Activated CD8-positive, alpha-beta memory T cell treated with anti-CD3 and anti-CD28 coated beads for 24 hours (primary cell): ENCODE measurements at places on chromosomes 12 and 14.

- DNase-seq = no peak
Observed at GRCh38 chr14:60590991-60591414, 58.3 kb downstream of the SIX1 start.

DNA sequence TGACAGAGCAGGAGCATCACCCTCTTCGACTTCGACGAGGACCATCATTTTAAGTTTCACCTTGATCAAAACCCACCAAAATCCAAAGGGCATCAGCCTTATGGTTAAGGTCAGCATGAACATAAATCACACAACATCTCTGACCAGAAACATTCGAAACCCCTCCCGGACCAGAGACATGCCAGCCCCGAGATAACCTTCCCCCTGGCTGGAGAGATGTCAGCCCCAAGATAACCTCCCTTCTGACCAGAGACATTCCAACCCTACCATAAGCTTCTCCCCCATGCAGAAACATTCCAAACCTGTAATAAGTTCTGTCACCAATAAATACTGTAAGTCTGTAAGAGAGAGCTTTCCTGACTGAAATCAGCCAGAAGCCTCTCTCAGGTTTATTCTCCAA is 6.3 kb downstream of the PCNX4 start:
- DNase-seq = no peak

DNA sequence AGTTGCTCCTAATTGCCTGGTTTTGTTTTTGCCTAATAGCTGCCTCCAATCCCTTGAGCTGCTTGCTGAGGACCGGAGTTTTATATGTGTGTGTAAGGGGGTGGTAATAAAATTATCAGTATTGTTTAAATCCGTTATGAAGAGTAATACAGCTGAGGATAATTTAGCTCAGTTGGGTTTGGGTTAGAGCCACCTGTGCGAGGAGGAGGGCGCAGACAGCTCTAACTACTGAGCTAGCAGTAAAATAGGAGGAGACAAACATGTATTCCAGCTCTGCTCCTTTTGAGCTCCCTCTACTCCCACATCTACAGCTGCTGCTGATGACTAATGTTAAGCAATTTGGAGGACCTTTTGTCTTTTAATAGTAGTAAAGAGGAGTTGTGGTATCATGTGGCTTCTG is 61.5 kb downstream of the SPATS2 start:
- DNase-seq = no peak

DNA sequence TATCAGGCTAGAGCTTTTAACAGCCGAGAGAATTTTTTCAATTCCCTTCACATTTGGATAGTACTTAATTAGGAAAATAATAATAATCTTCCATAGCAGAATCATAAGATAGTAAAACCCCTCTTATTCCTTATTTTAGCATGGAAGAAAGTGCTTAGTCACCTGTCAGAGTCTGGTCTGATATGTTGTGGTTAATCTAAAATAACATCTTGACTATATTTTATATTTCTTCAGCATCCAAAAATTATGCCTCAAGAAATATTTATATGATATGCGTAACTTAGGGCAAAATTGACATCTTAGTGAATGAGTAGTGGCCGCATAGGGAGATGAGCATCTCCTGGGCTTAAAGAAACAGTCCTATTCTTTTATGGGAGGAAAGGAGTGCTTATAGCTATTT is 12.8 kb downstream of the CHURC1 start:
- no peak for DNase-seq

DNA sequence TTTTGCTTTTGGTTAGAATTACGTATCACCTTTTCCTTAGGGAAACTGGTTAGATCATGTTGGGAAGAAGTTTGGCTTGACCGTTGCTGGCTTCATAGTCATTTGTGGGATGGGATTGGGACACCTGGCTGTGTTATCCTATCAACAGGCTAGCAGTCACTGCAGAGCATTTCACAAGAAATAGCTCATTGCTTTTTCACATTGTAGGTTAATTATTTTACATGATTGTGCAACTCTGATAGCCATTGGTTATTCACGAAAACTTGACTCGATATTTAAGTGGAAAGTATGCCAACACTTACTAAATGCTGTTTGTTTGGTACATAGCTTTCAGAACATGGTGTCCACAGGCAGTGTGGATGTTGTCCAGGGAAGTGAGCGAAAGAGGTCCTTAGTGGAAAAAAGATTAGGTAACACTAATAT is 89.4 kb downstream of the NKX2-1 start:
- DNase-seq = no peak

- peak; percentile 91 for DNase-seq
Observed at GRCh38 chr12:6869049-6870021, 2.0 kb downstream of the TPI1 start.

GRCh38 chr14:34776611-34777010 is 62.2 kb upstream of the CFL2 start:
- no peak for DNase-seq

DNA sequence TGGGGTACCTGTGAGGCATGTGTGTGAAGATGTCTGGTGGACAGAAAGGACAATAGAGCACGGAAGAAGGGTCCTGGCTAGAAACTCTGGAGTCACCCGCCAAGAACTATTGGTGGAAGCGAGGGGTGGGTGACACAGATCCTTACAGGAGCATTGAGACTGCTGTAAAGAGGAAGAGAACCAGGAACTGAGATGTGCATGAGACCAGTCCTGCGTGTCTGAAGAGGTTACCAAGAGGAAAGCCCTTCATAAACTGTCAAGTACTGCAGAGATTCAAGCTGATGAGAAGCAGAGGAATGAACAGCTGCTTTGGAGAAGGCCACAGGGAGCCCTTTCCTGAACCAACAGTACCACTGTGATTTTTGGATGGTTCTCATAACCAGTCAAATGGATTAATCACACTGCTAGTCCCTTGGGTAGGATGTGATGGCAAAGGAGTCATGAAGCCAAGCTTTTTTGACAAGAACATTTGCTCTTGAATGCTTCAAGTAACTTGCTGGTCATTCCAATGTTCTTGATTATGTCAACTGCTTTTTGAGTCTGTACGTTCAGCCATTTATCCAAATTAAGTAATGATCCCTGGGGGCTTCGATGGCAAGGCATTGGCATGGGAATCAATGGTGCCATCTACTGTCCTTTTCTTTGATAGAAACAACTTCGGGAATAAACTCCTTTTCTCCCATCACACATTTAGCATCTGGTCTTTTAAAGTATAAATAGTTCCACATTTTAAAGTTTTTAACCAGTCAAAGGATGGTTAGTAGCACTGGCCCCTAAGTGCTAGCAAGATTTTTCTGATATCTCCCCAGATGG is 42.9 kb downstream of the GPR135 start:
- DNase-seq = no peak

DNA sequence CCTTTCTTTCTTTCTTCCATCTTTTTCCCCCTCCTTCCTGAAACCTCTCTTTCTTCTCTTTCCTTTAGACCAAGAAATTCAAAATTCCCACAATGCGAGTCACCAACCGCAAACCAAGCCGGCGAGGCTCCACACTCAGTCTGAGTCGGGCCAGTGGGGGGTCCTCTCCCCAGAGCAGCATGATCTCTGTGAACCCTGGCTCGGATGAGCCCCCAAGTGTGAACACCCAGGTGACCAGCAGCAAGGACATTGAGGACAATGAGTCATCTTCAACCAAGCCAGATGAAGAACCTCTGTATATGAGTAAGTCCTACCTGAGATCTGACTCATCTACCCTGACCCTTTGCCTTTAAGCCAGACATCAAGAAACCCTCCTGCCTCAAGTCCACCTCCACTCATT is 88.6 kb upstream of the TMEM233 start:
- no peak for DNase-seq

- no peak for DNase-seq
Observed at GRCh38 chr12:98002887-98003493, 512.4 kb upstream of the TMPO start.

DNA sequence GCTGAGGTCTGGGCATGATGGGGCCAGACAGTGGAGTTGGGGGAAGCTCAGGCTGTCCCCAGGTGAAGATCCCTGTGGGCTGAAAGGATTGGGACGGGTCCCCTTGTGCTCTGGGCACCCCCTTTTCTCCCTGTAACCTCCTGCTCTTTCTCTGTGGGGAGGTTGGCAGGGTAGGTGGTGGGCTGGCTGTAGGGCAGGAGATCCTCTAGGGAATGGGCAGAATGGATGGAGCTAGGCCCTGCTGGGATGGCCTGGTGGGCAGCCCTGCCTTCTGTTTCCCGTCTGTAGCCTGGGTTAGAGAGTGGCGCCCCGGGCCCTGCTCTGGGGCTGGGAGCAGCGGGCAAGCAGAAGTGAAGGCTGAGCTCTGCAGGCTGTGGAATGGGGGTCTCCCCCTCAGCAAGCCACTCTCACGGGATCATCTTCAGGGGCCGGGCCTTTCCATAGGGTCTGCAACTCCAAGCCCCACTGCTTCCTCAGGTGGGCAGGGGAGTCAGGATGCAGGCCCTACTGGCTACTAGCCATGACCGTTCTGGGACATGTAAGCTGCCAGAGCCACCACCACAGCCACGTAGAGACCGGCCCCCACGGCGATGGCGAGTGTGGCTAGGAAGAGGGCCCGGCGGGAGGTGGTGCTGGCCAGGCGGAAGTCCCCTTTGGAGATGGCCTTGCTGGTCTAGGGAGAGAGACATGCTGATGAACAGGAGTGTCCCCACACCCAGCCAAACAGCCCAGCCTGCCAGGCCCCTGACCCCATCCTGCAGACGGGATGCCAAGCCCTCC is 18.8 kb downstream of the SYNDIG1L start:
- no peak for DNase-seq

DNA sequence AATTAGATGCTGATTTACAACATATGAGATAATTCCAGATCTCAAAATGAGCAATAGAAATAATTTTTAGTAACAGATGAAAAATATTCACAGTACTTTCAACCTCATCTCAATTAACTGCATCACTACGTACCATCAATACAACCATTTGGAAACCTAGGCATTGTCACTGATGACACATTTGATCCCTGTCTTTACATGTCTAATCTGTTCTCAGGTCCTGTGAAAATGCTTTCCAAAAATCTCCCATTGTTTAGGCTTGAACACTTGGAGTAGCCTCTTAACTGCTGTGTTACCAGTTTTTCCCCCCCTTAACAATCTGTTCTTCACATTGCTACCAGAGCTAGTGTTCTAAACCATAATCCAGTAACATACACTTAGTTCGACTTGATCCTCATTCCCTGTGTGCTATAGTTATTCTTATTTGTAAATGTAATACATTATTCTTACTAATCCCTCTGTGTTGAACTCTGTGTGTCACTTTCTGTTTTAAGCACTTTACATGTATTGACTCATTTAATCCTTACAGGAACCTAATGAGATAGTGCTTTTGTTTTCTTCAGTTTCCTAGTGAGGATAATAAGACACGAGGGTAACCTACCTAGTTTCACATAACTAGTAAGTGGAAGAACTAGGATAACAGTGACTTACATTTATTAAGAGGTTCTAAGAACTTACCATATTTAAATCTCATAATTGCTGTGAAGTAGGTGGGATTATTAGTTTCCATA is 41.7 kb downstream of the LARP4 start:
- no peak for DNase-seq

GRCh38 chr12:54601841-54602240 is 13.4 kb upstream of the PPP1R1A start:
- no peak for DNase-seq

GRCh38 chr12:112549031-112549430 is 130.3 kb downstream of the PTPN11 start:
- no peak for DNase-seq

- no peak for DNase-seq
Observed at GRCh38 chr14:95662376-95663186, 23.6 kb upstream of the TCL1B start.

DNA sequence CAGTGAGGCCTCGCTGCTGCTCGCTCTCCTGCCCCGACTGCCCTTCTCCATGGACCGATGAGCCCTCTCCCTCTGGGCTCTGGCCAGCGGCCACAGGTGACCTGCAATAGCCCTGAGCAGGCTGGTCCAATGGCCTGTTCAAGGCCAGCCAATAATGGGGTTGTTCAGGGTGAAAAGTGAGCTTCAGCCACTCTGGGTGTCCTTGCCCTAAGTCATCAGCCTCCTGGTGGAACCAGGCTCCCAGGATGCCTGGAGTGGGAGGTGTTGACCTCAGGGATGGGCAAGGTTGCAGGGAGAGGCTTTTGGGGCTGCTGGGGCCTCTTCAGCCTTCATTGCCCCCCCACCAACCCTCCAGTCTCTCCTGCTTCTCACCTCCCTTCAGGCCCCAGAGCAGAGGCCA is 79.7 kb downstream of the RFLNA start:
- no peak for DNase-seq

GRCh38 chr12:100164153-100164704 is 21.6 kb upstream of the BLTP3B start:
- DNase-seq = no peak

- DNase-seq = no peak
Observed at GRCh38 chr12:89960011-89960507, 251.4 kb upstream of the ATP2B1 start.

DNA sequence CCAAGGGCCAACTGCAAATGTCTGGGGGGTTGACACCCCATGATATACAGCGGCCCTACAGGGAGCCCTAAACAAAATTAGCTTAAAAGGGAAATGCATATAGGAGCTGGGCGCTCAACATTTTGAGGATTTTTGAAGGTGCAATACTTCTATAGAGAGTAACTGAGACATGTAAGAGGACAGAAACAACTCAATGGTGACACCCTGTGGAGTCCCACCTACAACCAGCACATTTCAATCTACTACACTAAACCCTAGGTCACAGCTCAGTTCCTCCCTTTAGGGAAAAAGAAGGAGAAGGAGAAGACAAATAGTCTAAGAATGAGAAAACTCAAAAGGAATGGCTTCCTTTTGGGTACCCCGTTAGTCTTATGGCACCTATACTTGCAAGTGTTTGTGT is 1010.5 kb upstream of the NOVA1 start:
- DNase-seq = no peak

DNA sequence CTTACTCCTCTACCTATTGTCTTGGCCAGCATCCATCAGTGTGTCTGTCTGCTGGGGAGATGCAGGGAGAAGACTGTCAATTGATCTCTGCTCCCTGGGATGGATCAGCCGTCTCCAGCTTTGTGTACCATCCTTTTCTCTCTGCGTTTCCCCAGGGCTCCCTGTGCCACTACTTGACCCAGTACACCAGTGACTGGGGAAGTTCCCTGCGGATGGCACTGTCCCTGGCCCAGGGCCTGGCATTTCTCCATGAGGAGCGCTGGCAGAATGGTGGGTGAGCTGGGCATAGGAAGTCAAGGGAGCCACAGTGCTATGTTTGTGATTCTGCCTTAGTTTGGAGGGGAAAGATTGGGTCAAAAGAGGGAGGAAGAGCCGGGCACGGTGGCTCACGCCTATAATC is 5.1 kb downstream of the AMHR2 start:
- no peak for DNase-seq

DNA sequence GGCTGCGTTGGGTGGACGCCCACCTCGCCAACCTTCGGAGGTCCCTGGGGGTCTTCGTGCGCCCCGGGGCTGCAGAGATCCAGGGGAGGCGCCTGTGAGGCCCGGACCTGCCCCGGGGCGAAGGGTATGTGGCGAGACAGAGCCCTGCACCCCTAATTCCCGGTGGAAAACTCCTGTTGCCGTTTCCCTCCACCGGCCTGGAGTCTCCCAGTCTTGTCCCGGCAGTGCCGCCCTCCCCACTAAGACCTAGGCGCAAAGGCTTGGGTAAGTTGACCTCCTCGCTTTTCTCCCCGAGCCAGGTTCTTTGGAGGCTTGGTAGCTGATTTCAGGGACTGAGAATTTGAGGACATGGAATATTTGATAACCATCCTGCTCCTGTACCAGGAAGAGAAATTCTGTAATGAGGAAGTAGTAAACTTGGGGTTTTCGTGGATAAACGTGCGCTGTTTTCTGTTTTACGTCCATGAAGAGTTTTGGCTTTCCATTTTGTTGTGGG is 530 bp downstream of the APAF1 start:
- no peak for DNase-seq
